AG04450 (cell line): ENCODE measurements at places on chromosomes 12 and 14.

GRCh38 chr14:23723911-23724310, 87.7 kb downstream of the DHRS2 start:
- DNase-seq: no peak

DNA sequence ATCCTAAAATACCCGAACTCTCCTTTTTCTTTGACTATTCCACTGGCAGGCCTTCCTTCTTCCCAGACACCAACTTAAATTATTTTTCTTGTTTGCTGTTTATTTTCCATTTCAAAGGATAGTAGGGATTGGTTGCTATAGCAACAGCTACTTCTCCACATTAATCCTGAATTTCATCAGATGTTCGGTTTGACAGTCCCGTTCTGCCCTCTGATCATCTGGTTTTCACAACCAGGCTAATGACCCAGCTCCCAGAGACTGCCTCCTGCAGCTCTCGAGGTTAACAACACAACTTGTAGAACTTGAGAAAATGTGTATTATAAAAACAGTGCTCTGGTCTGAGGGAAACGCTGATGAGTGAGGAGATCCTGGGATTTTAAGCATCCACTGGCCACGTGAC, 45.5 kb downstream of the NUAK1 start:
- no peak for DNase-seq

DNA sequence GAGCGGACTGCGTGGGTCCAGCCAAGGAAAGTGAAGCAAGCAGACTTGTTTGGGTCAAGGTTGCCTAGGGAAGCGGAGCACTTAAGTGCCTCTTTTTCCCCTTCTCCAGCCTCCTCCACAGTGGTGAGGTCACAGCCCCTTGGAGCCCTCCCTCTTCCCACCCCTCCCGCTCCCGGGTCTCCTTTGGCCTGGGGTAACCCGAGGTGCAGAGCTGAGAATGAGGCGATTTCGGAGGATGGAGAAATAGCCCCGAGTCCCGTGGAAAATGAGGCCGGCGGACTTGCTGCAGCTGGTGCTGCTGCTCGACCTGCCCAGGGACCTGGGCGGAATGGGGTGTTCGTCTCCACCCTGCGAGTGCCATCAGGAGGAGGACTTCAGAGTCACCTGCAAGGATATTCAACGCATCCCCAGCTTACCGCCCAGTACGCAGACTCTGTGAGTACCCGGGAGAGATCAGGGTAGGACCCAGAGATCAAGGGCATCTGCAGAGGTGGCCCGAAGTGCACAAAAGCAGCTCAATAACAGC, at the start of gene TSHR:
TSHR (plus strand) TSS at position 206 of the 526 bp plus-strand sequence; CDS start at position 266, 60 bp downstream.
- DNase-seq: no peak

DNA sequence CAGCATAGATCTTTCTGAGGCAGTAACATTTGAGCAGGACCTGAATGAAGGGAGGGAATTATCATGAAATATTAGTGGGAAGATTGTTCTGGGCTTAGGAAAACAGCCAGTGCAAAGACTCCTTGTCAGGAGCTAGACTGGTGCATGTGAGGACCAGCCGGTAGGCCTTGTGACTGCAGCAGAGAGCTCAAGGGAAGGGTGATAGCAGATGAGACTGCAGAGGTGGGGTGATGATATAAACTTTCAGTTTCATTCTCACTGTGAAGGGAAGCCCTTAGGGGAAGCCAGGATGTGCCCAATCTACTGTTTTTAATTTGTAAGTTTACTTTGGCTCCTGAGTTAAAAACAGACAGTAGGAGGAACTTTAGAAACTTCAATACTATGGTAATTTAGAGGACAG, 12.4 kb downstream of the IL22 start:
- DNase-seq: no peak

GRCh38 chr12:5458229-5459050, 26.5 kb downstream of the NTF3 start:
- DNase-seq: no peak

GRCh38 chr14:70139384-70139783, 49.4 kb downstream of the SLC8A3 start:
- DNase-seq: no peak

DNA sequence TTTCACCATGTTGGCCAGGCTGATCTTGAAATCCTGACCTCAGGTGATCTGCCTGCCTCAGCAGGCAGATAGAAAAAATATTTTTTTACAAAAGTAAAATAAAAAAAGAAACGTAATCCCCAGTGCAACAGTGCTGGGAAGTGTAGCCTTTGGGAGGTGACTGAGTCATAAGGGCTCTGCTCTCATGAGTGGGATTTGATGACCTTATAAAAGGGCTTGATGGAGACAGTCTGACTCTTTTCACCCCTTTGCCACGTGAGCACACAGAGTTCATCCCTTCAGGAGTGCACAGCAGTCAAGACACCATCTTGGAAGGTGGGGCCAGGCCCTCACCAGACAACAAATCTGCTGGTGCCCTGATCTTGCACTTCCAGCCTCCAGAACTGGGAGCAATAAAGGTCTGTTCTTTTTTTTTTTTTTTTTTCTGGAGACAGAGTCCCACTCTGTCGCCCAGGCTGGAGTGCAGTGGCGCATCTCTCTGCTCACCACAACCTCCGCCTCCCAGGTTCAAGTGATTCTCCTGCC, 24.7 kb upstream of the DYNC1H1 start:
- no peak for DNase-seq

- DNase-seq: no peak
Observed at GRCh38 chr12:67449591-67450052, 180.5 kb downstream of the CAND1 start.

- DNase-seq: no peak
Observed at GRCh38 chr12:45669093-45669492, 60.4 kb upstream of the ARID2 start.

DNA sequence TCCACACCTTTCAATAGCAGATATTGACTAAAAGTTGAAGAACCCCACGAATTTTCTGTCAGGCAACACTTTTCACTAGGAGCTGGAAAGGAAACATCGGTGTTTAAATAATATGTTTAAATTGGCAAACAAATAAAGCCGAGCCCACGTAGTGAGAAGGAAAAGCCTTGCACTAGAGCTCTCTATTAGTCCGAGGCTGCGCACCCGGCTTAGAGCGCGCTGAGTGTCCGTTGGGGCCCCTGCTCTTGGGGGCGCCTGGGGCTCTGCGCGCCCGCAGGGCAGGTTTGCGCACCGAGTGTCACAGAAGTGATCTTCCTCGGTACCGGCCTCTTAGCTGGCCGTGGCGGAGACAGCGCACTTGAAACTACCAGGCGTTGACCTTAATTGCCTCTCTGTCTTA, 6.4 kb downstream of the TTC6 start:
- DNase-seq: no peak

DNA sequence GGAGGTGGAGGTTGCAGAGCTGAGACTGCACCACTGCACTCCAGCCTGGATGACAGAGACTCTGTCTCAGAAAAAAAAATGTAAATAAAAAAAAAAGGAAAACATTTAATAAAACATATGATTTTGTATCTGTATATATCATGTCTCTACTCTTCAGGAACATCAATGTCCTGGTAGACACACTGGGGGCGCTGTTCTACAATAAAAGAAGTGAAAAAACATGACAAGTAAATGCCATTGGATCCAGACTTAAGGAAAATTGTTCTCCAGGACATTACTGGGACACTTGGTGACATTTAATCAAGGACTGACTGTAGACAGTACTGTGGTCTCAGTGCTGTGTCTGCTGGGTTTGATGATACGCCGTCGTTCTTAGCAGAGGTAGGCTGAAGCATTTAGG, 15.5 kb upstream of the KLC1 start:
- no peak for DNase-seq

- no peak for DNase-seq
Observed at GRCh38 chr14:76672123-76672522, 89.1 kb upstream of the VASH1 start.

DNA sequence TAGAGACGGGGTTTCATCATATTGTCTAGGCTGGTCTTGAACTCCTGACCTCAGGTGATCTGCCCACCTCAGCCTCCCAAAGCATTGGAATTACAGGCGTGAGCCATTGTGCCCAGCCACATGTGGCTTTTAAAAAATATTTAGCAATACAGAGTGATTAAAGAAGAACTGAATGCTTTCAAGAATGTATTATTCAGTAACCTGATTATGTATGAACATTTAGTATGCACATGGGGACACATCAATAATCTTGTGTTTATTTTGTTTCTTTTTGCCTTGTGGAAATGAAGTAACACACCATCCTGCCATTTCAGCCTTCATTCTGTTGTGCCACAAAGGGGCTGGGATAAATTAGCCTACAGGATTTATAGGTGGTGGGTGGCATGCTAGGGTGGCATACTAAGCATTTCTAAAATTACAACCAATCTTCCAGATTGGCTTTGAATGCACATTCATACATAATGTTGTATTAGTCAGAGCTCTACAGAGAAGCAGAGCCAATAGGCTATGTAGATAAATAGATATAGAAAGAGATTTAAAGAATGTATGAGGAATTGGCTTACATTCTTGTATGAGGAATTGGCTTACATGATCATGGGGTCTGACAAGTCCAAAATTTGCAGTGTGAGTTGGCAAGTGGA, 25.5 kb upstream of the TXNRD1 start:
- no peak for DNase-seq

DNA sequence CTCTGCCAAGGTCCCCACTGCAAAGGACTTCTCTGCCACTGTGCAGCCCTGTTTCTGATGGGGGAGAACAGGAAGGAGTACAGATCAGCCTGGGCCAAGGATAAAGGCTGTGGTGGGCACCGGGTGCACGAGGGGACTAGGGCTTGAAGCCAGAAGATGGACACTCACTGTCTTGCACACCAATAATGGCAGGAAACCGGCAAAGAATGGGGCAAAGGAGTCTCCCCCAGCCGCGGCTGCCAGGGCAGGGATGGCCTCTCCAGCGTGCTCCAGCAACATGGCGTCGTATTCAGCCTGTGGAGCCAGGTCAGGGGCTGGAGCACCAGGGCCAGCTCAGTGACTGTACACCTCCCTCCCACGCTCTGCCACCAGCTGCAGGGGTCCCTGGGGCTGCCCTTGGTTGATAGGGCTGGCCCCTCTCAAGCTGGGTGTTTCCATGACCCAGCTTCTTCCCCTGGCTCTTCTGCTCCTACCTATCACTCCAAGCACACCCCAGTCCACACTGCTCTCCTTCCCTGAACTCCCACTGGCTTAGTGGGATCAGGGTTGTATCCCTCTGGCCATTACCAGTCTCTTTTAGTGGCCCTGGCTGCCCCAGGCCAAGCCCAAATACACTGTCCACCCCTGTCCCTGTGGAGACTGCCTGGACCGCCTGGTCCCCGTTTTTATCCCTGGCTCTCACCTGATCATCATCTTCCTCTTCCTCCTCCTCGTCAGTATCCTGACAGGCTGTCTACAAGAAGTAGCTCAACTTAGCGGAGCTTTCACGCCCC, 6.3 kb downstream of the IPO4 start:
- no peak for DNase-seq

- DNase-seq: no peak
Observed at GRCh38 chr14:61661471-61662400, 33.6 kb upstream of the HIF1A start.

- DNase-seq: no peak
Observed at GRCh38 chr12:52557476-52557875, 4.5 kb upstream of the KRT71 start.

- DNase-seq: peak; percentile 68
Observed at GRCh38 chr12:93879476-93880421, 202.6 kb downstream of the CRADD start.

DNA sequence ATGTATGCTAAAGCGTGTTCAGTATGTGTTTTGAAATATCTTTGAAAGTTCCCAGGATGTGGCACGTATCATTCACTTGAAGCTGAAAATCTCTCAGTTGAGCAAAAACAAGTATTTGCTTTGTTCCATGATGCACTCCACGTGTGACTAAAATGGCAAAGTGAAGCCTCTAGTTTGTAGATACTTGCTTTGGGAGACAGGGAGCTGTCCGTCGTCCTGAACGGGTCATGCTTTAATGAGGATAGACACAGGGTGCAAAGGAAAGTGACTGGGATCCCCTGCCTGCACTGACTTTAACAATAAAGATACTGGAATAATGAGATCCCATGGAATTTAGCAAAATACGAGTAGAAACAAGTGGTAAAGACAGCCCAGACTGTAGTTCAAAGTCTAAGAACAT, 991.4 kb downstream of the NRXN3 start:
- peak; percentile 3 for DNase-seq

DNA sequence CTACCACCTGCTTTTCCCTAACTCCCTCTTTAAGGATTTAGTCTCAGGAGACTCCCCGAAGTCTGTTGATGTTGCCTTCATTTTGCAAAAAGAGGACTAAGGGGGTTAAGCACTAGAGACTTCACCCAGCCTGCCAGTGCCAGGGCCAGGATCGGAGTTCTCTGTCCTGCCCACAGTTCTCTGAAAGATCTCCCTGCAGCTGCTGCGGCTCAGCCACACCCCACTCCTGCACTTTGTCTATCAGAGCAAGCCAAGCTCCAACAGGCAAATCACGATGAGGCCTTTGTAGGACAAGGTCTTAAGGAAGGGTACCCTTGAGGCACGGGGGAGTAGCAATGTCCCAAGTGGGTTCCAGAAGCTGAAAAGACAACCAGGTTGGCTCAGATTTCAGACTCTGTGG, 148.8 kb upstream of the EGLN3 start:
- DNase-seq: no peak

- no peak for DNase-seq
Observed at GRCh38 chr12:18979401-18980126, 150.0 kb upstream of the PLEKHA5 start.

- no peak for DNase-seq
Observed at GRCh38 chr14:52053044-52053443, 15.8 kb downstream of the NID2 start.

DNA sequence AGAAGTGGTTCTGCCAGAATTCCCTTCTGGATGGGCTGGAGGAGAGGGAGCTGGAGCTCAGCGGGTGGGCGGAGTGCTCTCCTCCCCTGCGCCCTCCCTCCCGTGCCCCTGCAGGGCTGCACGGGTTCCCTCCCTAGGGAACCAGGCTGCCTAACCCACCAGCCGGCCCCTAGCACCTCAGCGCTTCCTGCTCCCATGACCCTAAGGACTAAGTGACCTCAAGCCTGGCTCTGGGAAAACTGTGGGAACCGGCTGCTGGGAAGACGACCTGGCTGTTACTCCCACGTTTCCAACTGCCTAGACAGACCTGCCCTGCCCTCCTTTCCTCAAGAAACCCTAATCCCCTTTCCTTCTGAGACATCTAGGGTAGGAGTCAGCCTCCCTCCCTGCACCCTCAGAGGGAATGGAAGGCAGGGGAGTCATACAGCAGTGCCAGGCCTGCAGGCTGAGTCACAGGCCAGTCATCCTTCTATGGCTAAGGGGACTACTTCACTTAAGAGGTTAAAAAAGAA, 31.5 kb downstream of the SLC6A12 start:
- peak; percentile 42 for DNase-seq

DNA sequence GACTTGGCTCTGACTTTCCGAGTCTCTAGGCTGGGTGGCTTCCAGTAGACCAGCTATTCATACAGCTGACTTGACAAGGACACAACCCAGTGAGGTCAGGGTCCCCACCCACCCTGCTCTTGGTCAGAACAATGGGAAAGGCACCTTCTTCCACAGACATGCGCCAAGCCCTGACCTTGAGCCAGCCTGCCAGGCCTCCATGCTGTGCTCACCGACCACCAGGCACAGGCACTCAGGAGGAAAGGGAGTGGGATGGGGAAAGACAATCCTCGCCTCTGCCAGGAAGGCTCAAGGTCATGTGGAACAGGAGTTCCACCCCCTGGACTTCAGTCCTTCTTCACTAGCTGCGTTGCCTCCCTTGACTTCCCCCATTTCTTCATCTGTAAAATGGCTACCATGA, 31.4 kb downstream of the GALNT16 start:
- no peak for DNase-seq

- DNase-seq: no peak
Observed at GRCh38 chr12:78700565-78700964, 164.0 kb upstream of the SYT1 start.
